ENCODE measurements at places on chromosomes 5 and 9.

DNA sequence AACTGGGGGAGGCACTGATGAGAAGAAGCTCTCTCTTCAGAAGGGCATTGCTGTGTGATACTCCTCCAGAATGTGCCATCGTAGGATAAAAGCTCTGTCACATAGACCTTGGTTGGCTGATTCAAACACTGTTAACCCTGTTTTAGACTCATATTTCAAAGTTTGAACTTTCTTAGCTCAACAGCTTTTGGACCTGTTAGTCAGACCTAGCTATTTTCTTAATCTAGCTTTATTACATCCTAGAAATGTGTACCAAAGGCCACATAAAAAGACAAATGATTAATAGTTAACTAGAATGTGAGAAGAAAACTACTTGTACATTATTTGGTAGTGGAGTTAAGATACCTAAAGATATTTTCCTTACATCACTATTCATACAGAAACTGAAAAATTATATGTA lies 4.3 kb downstream of the RHOBTB3 start:
- DNase-seq = no peak

GRCh38 chr5:127970081-127970480 lies 113.5 kb upstream of the SLC12A2 start:
- DNase-seq = no peak

DNA sequence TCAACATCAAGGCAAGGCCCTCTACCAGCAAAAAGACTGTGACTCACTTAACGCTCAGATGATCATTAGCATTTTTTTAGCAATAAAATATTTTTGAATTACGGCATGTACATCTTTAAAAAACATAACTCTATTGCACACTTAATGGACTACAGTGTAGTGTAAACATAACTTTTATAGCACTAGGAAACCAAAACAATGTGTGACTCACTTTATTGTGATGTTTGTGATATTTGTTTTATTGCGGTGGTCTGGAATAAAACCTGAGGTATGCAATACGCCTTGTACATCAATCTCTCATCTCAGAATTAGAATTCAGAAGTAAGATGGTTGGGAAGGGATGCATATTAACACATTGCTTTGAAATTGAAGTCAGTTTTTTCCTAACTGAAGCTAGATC lies 106.9 kb upstream of the PTCH1 start:
- no peak for DNase-seq

DNA sequence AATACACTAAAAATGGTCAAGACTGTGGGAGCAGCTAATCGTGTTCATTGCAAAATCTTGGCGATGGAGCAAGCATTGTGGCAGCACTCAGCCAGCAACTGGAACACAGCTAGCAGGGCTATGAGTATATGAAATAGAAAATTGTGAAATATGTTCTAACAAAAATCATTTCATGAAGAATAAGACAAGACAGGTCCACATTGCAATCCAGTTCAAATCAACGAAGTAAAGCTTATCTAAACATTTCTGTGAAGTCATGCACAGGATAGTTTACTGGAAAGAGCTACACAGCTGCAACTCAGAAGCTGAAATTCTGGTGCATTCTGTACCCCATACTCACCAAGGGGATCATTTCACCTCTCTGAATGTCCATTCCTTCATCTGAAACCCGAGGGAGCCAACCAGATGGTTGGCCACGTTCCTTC lies 5.3 kb upstream of the NFIL3 start:
- no peak for DNase-seq

GRCh38 chr5:172766287-172767108 lies 4.5 kb downstream of the DUSP1 start:
- no peak for DNase-seq

DNA sequence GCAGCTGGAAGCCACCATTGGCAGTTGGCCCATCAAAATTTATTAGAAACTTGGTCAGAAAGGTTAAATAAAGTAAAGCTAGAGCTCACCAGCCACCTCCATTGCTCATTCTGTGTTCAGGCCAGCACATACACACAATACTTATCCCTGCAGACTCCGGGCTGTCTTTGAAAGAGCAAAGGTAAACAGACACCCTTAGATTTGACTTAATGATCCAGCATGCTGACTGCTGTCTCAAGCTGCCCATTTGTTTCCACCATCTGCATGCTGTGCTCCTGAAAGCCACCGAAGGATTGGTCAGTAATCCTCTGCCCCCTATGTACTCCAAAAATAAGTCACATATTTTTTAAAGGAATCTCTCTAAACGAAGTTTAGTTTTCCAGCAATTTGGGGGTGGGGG lies 1059.8 kb upstream of the DMAC1 start:
- DNase-seq = no peak

- no peak for DNase-seq
These were observed 122.7 kb upstream of the RASEF start for GRCh38 chr9:83185488-83186154.

DNA sequence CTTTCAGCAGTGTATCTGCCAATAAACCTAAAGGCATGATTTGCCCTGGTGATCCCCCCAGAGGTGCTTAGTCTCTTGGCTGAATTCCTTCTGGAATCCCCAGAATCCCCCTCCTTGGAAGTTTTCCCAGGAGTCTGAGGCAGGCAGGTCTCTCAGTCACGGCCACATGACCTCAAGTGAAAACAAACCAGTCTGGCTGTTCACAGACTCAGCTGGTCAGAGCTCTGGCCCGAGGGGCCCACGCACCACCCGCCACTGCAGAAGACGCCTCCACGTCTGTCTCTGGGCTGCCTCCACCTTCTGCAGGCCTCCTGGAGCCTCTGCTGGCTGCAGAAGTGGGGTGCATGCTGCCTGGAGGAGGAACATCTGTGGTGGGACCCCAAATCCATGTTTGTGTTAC lies 52.5 kb downstream of the HRH2 start:
- DNase-seq = no peak

- DNase-seq = no peak
These were observed 146.9 kb upstream of the FBN2 start for GRCh38 chr5:128684961-128685360.

DNA sequence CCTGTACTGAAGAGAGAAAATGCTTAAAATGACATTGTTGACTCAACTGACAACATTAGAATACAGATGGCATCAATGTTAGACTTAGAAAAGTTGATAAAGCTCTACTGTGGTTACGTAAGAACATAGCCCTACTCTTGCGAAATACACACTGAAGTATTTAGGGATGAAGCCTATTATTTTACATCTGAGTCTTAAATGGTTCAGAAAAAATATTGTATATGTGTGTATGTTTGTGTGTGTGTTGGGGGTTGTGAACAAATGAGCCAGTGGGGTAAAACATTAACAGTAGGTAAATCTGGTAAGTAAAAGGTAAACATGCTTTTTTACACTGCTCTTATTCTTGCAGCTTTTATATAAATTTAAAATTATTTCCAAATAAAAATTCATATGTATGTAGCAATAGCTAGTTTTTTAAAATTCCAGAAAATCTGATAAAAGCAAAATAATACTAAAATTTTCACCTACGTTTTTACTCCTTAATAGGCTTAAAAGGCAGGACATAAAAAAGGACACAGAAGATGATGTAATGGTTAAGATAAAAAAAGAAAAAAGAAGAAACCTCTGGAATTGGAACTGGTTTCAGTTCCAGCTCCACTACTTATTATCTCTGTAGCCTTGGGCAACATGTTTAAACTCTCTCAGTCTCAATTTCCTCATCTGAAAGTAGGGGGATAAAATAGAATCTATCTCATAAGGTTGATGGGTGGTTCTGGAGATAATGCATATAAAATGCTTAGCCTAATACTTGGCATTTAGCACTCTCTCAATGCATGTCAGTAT lies 44.3 kb downstream of the GARNL3 start:
- no peak for DNase-seq

DNA sequence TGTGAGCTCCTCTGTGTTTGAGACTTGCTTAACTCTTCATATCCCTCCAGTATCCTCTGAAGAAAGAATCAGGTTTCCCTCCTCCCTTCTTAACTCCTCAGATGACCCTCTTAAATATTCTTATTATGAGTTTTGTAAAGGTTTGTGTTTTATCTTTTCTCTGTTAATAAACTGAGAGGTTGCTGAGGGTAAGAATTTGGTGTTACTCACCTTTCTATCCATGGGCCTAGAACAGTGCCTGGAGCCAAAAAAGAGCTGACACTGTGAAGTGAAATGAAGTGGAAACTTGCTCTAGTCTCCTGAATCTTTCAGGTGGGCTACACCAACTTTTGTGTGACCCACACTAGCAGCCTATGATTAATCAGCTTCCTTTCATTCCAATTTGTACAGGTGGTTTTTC lies 208.4 kb downstream of the CSNK1G3 start:
- DNase-seq = no peak

- DNase-seq = no peak
These were observed 465.0 kb downstream of the DMRTA1 start for GRCh38 chr9:22911632-22912031.

DNA sequence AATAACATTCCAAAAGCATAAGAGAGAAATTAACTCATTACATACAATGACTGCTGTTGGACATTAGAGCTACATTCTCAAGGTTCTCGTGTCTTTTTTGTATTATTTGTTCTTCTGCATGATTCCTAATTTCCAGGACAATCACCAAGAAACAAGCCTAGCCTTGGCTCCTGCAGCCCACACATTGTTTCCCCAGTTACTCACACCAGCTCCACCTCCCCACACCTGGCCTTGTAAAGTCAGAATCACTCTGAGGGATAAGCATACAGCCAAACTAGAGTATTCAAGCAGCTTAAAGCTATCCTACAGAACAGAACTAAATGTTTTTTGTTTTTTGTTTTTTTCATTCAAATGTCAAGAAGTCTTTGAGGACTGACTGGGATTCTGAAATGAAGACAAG lies 189.2 kb downstream of the HINT1 start:
- no peak for DNase-seq

DNA sequence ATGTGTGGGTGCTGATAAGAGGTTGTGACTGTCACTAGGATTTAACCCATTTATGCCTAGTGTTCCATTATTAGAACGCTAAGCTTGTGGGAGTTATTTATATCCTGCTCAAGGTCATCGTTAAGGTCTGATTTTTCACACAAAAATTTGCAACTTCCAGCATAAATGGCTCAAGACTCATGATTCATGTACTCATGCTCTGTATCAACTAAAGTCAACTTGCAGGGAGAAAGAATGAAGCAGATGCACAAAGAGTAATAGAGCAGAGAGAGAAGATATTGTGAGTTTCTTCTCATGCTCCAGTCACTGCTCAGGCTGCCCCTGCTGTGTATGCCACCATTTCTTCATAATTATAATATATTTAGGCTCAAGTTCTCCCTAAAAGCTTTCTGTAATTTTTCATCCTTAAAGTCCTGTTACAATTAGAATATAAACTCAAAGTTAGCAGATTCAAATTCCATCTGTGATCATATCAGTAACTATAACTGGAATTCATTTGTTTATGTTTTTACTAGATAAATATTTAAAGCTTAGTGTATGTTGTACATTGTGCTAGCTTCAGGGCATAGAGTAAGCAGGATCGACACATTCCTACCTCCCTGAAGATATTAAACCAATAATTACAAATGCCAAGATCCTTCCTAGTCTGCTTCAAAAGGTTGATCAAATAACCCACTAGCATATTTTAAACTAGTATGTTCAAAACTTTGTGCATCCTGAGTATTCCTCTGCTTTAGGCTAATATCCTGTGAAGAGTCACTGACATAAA lies 136.7 kb downstream of the NUDT12 start:
- DNase-seq = no peak

DNA sequence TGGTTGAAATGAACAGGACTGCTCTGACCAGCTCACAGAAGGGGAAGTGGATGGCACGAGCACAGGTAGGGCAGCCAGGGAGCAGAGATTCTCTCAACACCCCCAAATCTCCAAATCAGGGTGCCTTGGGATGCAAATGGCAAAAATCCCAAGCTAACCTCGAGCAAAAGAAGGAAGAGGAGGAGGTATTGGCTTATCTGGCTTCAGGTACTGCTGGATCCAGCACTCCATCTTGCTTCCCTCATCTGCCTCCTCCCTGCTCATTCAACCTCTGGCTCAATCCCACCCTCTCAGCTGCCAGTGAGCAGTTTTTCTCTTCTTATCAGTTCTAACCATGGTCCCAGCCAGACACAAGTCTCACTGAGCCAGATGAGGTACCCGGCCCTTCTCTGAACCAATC lies 41.6 kb upstream of the GGTA1 start:
- DNase-seq = no peak

- DNase-seq = no peak
These were observed 222.4 kb downstream of the DOCK8 start for GRCh38 chr9:437066-437465.

- DNase-seq = no peak
These were observed 13.2 kb upstream of the DPYSL3 start for GRCh38 chr5:147523069-147523468.

DNA sequence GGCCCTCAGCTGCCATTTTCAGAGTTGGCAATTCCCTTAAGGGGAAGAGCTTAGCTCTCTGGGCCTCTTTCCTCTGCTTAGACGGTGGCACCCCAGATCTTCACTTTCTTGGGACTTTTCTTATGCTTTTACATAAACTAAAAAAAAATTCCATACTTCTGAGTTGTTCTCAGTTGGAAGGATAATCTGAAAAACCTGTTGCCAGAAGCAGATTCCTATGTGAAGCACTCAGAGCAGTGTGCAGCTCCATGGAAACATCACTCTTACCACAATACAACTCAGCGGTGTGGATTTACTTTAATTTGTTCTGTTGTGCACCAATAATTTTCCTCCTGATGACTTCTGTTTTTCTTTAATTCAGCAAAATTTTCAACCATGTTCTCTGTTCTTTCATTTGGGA lies 44.1 kb upstream of the MROH2B start:
- DNase-seq = no peak

GRCh38 chr5:160961761-160962160 lies 109.8 kb upstream of the ATP10B start:
- DNase-seq = no peak

DNA sequence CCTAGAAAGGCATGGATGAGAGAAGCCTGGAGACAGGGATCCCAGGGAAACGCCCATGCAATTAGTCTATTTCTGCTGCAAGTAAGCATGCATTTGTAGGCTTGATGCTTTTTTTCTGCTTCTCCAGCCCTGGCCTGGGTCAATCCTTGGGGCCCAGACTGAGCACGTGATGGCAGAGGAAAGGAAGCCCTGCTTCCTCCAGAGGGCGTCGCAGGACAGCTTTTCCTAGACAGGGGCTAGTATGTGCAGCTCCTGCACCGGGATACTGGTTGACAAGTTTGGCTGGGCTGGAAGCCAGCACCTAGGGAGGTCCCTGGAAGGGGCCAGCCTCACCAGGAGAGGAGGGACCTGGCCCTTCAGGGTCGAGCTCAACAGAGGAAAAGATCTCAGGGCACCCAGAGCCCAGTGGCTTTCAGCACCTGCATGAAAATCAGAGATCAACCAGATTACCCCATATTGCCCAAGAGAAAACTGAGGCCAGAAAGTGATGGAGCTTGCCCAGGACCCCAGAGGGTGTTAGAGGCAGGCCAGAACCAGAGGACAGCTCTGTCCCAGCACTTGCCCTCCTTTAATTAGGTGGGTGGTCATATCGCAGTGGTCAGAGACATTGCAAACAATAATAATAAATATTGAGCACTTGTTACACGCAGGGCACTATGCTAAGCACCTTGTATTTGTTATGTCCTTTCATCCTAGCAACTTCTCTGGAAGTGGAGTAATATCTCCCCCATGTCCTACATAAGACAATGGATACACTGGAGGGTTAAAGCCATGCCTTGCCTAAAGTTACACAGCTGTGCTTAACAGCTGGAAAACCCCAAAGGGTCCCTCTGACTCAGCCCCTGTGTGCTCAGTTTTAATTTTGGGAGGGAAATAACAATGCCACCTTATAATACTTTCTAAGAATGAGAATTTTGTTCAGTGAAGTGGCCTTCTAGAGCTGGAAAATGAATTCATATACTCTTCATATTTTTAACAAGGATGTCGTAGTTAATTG lies 67.1 kb downstream of the KLF4 start:
- no peak for DNase-seq

Measured in activated naive CD4-positive, alpha-beta T cell treated with anti-CD3 and anti-CD28 coated beads, Interleukin-2, amount 50 U/mL, for 16 hours (primary cell).